Lower leg skin (tissue), 4 donors: ENCODE measurements at places on chromosomes 7 and 10. TPM values are rescaled to one million over a fixed set of nuclear protein-coding genes. Genes with fewer than 3 reads are reported as not detected.

The DGKI gene
- total RNA-seq, result 1.1 TPM

The LBX1 gene
- not detected for total RNA-seq

The ASAH2B gene
- total RNA-seq, result 1.2 TPM

The IL2RA gene
- not detected for total RNA-seq

The SFTPA1 gene
- not detected for total RNA-seq

The GNAT3 gene
- total RNA-seq, result not detected

The MYO3A gene
- total RNA-seq, result 2.0 TPM

The TFAM gene
- total RNA-seq, result 14.9 TPM

The NXPH1 gene
- not detected for total RNA-seq

The WIPF3 gene
- 1.2 TPM for total RNA-seq

The SEMA4G gene
- 19.5 TPM for total RNA-seq

The CPN1 gene
- not detected for total RNA-seq

The HYAL4 gene
- total RNA-seq, result 2.9 TPM

The DBF4 gene
- total RNA-seq, result 8.6 TPM

The CCDC3 gene
- total RNA-seq, result 93.1 TPM

The AGR2 gene
- total RNA-seq, result 12.6 TPM

The PRSS37 gene
- total RNA-seq, result not detected

The STEAP4 gene
- total RNA-seq, result 55.6 TPM

The TNKS2 gene
- 61.7 TPM for total RNA-seq

The INTS15 gene
- total RNA-seq, result 34.5 TPM

The EGR2 gene
- 12.7 TPM for total RNA-seq

The AFAP1L2 gene
- 14.1 TPM for total RNA-seq

The ZNF425 gene
- total RNA-seq, result 5.4 TPM

The CCL24 gene
- 0.72 TPM for total RNA-seq

The ANKRD7 gene
- not detected for total RNA-seq

The THSD7A gene
- total RNA-seq, result 0.30 TPM

The GPR26 gene
- not detected for total RNA-seq

The CTAGE15 gene
- not detected for total RNA-seq

The ADIRF gene
- total RNA-seq, result 125 TPM

The PON1 gene
- not detected for total RNA-seq

The FEZF1 gene
- not detected for total RNA-seq

The TMEM176B gene
- total RNA-seq, result 4.8 TPM

The GPR15LG gene
- 10.3 TPM for total RNA-seq

The SPDYE5 gene
- not detected for total RNA-seq

The TRPV5 gene
- total RNA-seq, result not detected

The AKR1B15 gene
- not detected for total RNA-seq

The WDR86 gene
- 2.4 TPM for total RNA-seq

The EVX1 gene
- not detected for total RNA-seq

The EPHA1 gene
- total RNA-seq, result 94.5 TPM

The OR2AE1 gene
- 0.32 TPM for total RNA-seq

The SUGCT gene
- total RNA-seq, result not detected

The ANXA8 gene
- 198 TPM for total RNA-seq

The UCN3 gene
- total RNA-seq, result not detected

The HOXA5 gene
- total RNA-seq, result 5.8 TPM

The MKX gene
- 0.84 TPM for total RNA-seq

The TMEM270 gene
- total RNA-seq, result not detected

The CUBN gene
- 1.8 TPM for total RNA-seq

The NCF1 gene
- total RNA-seq, result 2.2 TPM
